ENCODE measurements at places on chromosomes 7 and 10.
A peak's percentile ranks its signal among the peaks of the same experiment; 100 is the strongest.

DNA sequence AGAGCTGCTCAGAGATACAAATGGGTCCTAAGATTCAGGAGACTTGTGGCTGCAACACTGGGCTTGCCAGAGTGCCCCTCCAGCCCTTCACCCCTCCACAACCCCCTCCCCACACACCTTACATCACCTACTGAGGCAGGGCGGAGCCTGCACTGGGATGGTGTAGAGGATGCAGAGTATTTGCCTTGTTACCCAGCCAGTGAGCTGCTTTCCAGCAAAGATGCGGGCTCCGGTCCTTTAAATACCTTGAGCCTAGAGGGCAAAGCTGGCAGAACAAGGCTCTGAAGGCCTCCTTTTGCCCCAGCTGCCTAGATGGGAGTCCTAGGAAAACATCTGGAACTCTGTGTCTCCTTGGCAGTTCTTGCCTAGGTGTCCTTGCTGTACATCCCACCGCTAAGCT lies 34.6 kb downstream of the KAZALD1 start:
- no peak for DNase-seq

DNA sequence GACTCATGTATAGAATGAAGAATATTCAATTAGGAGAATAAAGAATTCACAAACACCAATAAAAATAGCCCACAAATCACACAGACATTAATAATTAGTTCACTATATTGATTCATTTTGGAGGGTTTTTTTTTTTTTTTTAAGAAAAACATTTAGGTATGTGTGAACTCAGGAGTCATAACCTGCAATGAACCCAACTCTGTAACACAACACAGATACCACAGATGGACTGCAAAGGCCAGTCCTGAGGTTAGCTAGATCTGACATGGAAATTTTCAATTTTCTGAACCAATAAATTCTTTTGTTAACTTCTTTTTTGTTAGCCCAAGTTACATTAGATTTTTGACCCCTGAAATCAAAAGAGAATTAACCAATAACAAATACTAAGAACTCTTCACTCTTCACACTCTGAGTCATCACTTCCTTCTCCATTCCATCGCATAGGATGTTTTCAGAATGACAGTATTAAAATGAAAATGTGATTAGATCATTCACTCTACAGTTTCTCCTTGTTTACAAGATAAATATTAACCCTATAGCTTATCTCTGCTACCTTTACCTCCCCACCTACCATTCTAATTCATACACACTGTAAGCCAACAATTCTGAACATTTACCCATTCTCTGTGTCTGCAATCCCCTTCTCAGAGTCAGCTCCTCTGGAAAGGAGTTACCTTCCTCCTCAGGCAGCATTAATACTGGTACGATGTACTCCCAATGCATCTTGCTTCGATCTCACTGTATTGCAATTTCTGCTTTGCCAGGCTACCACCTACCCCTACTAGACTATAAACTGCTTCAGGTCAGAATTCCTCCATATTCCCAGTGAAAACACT lies 141.5 kb downstream of the LRRN3 start:
- DNase-seq = no peak

GRCh38 chr10:29443745-29444523 lies 155.1 kb downstream of the LYZL1 start:
- no peak for DNase-seq

- no peak for DNase-seq
Observed at GRCh38 chr10:108598320-108598695, 1325.0 kb downstream of the XPNPEP1 start.

- DNase-seq = no peak
Observed at GRCh38 chr7:72335561-72336381, 76.4 kb downstream of the CALN1 start.

- DNase-seq = peak; percentile 32
Observed at GRCh38 chr7:16921644-16922257, 40.0 kb upstream of the AGR3 start.

- DNase-seq = no peak
Observed at GRCh38 chr10:68526634-68527307, 552 bp downstream of the SLC25A16 start.

DNA sequence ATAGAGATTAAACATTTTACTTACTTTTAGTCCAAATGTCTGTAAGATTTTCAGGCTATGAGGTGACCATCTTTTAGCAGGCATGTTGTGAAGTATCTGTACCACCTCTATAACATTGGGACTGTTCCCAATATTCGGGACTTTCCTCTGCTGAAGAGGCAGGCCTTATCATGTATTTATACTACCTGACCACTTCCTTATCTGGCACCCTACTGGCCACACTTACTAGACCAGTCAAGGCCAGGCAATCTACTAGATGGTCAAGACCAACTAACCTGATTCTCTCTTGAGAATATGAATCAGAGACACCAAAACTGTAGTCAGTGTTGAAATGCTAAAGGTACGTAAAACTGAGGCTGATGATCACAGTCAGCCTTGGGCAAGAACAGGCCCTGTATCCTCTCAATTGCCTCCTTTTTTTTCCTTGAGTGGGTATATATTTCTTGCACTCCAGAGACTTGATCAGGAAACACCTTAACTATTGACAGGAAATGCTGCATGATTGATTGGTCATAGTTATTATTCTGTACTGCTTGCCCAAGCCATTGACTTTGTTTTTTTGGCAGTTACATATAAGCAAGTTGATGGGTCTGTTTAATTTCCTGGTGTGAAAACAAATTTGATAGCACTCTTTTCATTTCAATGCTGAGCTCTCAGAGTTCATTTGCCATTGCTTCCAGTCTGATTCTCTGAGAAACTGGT lies 5.2 kb upstream of the PRKAR2B start:
- no peak for DNase-seq

- DNase-seq = no peak
Observed at GRCh38 chr7:115009139-115009538, 87.2 kb downstream of the MDFIC start.

DNA sequence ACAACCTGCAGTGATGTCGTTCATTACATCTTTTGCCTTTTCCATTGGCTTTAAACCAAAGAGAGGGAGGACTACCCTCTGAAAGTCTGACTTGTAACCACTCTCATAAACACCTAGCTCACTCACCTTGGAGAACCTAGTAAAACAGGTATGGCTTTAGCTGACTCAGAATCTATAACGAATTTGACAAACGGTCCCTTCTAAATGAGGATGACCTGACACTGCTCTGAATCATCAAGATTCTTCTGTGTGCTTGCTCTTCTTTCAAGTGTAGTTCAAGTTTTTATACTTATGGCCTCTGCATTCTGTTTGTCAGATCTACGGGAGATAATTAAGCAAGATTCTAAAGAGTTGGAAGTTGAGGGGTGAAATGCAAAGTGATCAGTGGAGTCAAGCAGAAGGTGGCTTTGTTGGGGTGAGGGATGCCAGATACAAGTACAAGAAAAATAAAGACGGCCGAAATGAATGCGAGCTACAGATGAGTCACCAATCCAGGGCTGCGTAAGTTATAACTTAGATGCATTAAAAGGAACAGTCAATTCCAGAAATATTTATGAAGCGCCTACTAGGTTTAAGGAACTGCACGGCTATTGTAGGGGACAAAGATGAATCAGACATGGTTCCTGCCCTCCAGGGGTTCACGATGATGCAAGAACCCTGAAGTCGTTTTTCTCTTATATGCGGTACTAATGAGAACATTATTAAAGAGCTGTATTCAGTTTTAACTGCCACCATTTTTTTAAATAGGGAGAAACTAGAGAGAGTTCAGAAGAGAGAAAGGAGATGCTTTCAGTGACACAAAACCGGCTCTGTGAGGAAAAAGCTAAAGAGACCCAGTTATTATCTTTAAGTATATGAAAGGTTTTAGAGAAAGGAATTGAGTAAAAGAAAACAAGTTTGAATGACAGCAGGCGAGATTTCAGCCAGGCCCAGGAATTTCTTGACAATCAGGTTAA lies 6.5 kb downstream of the HIPK2 start:
- no peak for DNase-seq

DNA sequence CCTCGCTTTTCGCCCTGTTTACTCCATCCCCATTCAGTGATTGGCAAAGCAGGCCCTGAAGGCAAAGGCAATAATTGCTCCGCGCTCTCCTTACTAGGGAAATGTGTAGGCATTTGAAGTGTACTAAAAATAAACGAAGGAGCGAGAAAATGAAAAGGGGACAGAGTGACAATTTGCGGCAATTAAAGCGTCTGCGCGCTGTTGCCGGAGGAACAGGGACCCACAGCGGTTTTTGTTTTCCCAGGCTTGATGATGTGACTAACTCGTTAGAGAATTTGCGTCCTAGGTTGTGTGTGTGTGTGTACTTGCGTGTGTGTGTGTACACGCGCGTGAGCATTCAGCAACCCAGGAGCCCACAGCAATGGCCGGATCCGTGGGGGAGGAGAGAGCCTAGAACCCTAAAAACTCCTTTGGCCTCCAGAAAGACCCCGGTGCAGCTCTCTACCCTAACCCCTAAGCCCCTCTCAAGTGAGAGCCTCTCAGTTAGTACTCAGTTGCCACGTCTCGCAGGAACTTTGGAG lies 7.8 kb upstream of the DLX6 start:
- no peak for DNase-seq

DNA sequence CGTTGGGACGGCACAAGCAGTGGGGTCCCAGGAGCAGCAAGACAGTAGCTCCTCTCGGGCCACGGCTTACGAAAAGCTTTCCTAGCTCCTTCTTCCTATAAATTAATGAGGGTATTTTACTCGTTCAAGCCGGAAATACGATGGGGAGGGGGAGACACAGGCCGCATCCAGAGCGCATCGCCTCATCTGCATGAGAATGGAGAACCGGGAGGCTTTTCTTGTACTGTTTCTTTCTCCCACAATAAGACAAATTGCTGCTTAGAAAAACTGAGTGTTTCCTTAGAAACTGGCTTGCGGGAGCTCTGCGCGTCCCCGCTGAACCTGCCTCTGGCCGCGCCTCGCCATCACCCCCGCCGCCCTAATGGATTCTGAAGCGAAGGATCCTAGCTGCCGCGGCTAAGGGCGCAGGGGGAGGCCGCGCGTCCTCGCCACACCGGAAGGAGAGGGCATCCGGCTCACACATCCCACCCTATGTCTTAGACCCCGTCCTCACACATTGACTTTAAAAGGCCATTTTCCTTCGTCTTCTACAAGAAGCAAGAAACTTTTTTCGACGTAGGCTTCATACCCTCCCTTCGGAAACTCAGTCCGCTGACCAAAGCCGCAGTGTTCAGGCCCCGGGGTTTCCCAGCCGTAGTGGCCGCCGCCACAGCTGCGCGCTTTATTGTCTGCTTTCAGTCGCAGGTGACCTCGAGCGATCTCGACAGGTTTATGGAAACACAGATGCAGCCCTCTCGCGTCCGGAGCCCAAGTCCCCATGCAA lies 8.8 kb downstream of the NXPH1 start:
- DNase-seq = no peak

GRCh38 chr7:143320620-143321019 lies 4.7 kb downstream of the CLCN1 start:
- no peak for DNase-seq

- no peak for DNase-seq
Observed at GRCh38 chr7:116259156-116259870, 49.0 kb downstream of the TES start.

DNA sequence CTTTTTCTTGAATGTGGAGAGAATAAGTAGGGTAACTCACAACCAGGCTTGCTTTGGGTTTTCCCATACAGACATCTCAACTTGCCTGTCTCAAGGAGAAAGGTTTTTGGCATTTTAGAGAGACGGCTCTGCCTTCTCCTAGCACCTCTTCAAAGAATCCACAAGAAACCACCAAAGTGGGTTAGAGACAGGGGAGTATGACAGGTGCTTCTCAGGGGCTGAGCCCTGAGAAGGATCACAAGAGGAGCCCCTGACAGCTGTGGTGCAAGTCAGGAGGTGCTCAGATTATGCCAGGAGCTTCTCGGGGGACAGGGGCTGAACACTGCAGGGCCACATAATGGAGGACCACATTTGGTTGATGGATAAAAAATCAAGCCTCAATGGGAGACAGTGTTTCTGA lies 170.8 kb upstream of the LYZL2 start:
- DNase-seq = no peak

DNA sequence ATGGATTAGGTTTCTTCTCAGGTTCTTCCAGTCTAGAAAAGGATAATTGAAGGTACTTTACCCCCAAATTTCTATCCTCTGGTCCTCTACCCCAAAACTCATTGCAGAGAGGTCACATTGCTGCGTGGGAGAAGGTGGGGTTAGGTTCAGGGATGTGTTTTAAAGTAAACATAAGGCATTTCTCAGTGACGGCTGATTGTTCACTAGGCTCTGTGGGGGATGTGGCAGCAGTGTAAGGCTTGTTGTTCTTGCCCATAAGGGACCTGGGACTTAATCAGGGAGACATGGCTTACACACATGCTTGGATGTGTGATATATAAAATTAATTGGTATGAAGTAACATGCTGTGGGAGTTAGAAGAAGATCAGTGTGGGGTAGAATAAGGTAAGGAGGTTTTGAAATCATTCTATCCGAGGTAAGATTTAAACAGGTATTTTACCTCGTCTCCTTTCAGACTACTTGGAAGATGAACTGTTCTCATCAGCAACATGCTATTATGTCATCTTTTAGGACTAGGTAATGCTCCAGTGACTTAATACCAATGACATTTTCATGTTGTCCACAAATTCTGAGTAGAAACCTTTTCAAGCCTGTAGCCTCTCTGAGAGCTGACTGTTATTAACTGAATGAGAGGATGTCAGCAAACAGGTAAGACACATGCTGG lies 6.6 kb downstream of the CCDC126 start:
- DNase-seq = no peak

GRCh38 chr7:146565872-146566271 lies 449.3 kb downstream of the CNTNAP2 start:
- no peak for DNase-seq

- DNase-seq = no peak
Observed at GRCh38 chr7:118745927-118746326, 521.4 kb downstream of the ANKRD7 start.

DNA sequence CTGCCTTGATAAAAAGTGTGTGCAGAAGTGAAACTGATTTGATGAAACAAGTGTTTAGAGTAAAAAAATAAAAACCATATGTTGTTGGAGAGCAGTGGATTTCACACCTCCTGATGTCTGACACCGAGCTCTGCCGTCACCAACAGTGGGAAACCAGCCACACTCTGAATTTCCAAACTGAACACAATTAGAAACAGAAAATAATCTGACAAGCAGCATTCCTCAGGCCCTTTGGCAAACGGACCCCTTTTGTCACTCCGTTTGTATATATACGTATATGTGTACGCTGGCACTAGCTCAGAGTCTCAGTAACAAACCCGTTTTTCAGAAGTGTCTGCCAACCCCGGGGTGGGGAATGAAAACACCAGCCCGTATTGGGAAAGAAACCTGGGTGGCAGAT lies 32.4 kb downstream of the TACC2 start:
- DNase-seq = no peak

DNA sequence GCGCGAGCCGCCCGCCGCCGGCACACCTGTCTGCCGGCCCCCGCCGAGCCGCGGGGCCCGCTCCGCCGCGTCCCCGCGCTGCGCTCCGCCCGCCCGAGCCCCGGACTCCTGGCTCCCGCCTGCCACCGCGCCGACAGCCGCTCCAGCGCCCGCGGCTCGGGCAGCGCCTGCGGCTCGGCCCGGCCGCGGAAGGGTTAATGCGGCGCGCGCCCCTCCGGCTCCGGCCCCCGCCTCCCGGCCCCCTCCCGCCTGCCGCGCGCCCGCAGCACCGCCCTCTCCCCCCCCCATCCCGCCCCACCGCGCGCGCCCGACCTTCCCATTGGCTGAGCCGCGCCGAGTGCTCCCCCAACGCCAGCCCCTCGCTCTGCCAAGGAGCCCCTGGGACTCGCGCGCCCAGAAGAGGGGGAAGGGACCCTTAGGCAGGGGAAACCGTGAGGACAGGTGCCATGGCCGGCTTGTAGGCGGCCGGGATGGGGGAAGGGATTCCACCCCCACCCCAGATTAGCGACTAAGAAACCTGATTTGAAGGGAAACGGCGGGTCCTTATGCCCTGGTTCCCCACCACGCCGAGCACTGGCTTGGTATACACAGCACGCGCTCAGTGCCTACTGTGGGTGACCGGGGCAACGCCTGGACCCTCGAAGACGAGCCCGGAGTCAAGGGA lies at the start of gene KCNH2:
TSS of gene KCNH2 (minus strand) at position 196 of the 664 bp plus-strand sequence. CDS start 408 bp downstream, outside the sequence.
- DNase-seq = no peak

Data from right renal cortex interstitium (tissue), 3 donors.